Activated naive CD4-positive, alpha-beta T cell treated with Interleukin-2 at 50 U/mL for 16 hours (primary cell): ENCODE measurements at places on chromosomes 3 and 15.

DNA sequence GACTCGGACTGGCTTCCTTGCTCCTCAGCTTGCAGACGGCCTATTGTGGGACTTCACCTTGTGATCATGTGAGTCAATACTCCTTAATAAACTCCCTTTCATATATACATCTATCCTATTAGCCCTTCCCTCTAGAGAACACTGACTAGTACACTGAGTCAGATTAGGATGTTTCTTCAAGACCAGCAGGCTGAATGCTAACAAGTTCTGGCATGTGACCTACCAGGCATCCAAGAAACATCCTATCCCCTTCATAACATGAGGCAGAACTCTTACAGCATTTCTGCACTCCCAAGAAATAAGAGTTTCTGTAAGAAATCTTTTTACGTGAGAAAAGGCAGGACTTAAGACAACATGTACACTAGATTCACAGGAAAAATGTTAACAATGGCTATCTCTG, 9.3 kb downstream of the CFAP92 start:
- no peak for DNase-seq

DNA sequence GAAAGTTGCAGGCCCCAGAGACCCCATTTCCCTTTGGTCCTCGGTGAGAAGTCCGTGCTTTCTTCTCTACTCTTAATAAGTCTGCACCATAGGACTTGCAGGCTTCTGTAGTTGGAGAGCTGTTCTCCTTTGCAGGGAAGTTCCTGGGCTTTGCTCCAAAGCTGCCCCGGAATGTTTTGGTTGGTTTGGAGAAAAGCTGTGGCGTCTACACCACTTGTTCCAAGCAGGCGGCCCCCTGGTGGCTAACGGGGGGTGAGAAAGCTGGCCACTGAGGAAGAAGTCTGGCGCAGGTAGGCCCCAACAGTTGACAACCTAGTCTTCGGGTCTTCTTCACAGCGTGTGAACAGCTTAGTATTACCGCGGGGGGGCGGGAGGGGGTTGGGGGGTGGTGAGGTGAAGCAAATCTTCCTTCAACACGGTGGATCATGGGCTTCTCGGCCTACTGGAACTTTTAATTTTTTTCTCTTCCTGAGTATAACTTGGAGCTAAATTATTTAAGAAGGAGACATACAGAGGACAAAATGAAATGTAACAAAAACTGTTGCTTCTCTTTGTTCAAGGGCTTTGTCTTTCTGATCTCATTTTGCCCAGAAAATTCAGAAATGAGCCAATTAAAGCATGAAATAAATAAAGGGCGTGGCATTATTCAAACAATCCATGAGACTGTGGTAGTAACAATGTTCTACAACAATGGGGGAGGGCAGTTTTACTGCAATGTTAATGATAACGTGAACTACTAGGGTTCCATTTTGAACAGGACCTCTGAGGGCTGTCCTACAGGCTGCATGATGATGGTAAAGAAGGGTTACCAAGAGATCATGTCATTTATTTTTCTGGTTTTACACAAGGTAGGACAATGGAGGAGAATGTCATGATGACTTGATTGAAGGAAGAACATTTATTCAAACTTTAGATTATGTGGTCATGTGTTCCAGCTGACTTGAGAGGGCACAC, 2.2 kb upstream of the THRB start:
- no peak for DNase-seq

- DNase-seq: no peak
These were observed 56.1 kb upstream of the CMTM7 start for GRCh38 chr3:32335365-32336112.

DNA sequence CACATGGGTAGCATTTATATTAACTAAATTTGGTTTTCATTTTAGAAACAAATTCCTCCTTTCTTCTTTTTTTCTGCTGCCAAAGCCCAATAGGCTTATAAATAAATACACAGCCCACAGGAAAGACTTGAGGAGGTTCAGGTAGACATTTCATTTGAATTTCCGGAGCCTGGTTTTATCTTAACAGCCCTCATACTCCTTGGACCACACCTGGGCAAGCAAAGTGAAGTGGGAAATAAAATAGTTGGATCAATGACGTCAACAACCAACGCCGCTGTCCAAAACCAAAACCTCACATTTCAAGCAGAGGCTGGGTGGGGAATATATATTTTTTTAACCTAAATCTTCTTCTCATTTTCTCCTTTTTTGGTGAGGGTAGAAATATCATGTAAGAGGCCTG, 53.2 kb downstream of the RFTN1 start:
- no peak for DNase-seq

DNA sequence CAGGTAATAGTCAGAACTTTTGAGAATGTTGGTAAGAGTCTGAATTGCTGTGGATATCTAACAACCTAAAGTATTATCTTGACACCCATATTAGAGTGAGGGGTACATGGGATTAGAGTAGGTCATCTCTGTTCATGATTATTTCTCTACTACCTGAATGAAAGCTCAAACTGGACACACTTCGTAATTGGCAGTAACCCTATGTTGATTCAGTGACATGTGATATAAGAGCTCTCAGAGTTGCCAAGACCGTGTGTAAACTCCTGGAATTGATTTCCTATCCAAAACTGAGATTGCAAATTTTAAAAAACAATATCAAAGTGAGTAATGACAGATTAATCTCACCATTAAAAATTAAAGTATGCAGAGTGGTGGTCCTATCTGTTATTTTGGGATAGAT, 214.8 kb upstream of the ARHGEF26 start:
- no peak for DNase-seq

- DNase-seq: no peak
These were observed 114.8 kb downstream of the FILIP1L start for GRCh38 chr3:99999536-99999935.

DNA sequence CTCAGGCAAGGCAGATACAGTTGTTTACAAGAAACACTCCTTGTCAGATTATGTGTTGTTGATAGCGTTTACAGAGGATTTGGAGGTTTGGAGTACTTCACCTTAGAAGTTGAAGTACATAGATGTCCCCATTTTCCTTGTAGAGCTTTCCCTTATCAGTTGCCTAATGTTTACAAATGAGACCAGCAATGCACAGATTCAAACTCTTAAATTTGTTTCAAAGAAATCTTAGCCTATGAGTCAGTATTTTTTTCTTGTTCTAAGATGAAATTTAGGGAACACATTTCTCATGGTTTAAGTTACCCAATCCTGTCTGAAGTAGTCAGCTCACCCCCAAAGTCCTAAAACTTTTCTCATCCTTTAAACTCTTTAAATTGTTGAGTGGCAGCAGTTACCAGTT, 6.3 kb upstream of the EIF5A2 start:
- DNase-seq: no peak

DNA sequence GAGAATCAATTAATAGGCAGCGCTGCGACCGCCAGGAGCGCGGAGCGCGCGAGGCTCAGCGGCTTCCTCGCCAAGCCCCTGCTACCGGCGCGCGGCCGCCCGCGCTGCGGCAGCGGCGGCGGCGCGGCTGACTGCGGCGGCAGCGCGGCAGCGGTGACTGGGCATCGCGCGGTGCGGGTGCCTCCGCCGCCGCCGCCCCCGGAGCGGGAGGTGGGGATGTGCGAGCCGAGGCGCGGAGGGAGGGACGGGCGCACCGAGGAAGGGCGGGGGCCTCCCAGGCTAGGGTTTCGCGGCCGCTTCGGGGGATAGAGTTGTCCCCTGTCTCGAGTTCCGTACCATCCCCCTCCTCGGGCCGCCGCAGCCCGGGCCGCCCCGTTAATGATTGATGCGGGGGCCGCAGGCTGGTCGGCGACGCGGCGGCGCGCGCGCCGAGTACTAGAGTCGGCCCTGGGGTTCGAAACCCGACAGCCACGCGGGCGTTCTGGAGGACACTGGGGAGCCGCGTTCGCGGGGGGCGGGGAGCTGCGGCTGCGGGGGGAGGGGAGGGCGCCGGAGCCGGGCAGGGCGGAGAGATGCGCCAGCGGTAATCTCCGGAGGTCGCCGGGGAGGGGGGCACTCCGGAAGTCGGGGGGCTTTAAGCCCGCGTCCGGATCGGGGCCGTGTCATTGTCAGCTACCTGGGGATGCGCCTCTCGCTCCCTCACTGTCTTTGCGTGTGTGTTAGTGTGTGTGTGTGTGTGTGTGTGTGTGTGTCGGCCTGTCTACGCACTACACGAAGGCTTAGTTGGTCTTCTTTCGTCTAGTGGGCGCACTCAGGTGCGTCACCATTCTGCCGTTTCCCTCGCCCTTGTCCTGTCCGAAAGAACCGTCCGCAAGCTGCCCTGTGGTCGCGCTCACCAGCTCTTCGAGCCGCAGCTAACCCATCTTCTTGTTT, at the start of gene PAQR9:
Gene PAQR9, minus strand, starts transcription at position 159 of the 933 bp plus-strand sequence. CDS start 338 bp downstream, outside the sequence.
- DNase-seq: no peak

DNA sequence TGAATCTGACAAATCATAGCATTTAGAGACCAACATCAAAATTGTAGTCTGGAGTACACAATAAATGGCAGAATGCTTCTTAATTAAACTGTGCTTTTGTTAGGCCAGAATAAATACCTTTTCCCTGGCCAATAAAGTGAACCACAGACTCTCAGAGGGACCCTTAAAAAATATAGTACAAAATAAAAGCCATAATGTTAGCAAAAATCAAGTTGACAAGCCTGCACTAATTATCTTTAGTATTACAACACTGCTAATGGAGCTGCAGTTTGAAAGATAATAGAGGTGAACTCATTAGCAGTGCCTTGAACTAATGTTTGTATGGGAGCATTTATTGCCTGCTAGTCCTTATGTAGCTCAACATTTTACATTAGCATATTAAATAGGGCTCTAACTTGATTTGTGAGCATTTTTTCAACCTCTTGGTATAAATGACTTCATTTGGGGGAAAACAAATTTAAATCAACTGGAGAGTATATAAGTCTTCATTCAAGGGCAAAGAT, 801.3 kb downstream of the EPHA3 start:
- DNase-seq: no peak

DNA sequence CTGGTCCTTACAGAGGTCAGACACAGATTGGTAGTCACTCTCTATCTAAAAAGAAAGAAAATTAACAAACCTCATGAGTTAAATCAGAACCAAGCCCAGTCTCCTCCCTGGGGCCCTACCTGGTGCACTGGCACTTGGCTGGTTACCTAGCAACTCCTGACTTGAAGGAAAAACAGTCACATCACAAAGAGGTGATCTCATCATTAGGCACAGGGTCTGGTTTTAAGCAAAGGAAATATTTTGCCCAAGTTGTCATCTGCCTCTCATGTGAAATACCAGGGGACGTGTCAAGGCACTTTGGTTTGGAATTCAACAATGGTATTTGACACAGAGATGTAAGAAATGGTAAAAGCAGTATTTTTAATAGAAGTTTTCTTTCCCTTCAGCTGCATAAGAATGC, 47.7 kb upstream of the FMN1 start:
- no peak for DNase-seq

- no peak for DNase-seq
These were observed 101.4 kb downstream of the TFG start for GRCh38 chr3:100810671-100811070.

GRCh38 chr3:168216851-168217250, 121.1 kb upstream of the GOLIM4 start:
- DNase-seq: no peak

GRCh38 chr15:49926740-49927139, 192.3 kb downstream of the ATP8B4 start:
- DNase-seq: no peak

DNA sequence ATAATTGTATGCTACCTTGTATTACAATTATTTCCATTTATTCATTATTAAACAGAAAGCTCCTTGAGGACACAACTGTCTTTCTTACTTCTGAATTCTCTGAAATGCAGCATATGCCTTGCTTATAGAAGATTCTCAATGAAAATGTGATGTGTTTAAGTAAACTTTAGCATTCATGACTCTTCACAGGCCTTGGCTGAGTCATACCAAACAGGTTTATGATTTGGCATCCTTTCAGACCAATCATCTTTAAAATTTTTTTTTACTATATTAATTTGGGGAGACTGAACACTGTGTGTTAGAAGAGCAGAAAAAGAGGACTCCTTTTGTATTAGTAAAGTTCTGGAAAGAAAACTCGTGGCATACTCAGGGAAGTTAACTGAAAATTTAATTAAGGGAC, 6.4 kb upstream of the GALK2 start:
- no peak for DNase-seq
